ENCODE measurements at places on chromosomes 1 and 21.

- DNase-seq = peak; percentile 63
These were observed 20.2 kb downstream of the PEX14 start for GRCh38 chr1:10494754-10495474.

DNA sequence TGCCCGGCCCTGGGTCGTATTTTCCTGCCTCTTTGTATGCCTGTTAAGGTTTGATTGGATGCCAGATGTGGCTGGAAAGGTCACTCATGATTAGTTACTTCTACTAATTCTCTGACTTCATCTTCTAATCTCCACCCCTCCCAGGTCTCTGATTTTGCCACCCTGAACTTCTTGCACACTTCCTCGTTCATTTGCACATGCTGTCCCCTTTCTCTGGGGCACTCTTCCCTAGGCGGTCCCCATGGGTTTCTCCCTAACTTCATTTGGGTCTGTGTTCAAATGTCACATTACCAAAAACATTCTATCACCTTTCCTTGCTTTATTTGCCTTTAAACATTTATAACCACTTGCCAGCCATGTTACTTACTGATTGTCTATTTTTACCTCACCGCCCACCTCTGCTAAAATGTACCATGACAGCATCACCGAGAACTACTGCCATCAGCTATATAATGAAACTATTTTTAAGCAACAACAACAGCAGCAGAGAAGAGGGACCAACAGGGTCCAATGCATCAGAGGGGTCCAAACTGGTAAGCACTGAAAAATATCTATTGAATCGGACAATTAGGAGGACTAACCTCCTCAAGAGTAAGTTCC is 45.8 kb upstream of the FMOD start:
- no peak for DNase-seq

- DNase-seq = no peak
These were observed 497 bp upstream of the FUCA1 start for GRCh38 chr1:23868557-23869016.

GRCh38 chr1:92476071-92476631 is 10.6 kb downstream of the GFI1 start:
- no peak for DNase-seq

DNA sequence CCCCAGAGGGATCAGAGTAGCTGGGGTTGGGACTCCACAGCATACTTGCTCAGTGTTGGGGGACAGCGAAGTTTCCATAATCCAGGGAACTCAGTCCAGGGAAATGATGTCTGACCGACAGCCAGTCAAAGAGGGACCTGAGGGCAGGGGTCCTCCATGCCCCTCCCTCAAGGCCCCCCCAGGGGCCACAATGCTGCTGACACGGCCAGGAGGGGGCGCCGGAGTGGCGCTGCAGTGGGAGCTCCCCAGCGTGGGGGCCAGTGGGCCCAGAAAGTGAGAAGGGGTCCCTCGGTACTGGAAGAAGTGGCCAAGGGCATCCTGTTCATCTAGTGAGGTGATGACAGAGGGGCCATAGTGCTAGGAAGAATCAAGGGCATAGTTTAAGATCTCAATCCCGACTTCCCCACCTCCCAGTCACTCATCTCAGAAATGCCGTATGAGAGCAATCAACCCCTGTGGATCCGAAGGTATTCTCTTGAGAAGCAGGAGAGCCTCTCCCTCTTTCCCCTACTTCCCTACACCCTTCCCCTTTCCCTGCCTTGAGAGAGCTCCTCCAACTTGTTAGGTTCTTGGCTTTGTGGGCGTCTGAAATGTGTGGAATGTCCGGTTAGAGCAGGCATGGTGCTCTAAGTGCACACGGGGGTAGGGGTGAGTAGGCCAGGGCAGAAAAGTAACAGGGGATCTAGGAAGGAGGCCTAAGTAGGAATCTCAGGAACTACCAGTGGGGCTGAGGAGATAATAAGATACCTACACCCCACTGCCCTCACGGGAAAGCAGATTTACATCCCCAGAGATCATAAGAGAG is 4.1 kb downstream of the NUDT17 start:
- DNase-seq = peak; percentile 13

DNA sequence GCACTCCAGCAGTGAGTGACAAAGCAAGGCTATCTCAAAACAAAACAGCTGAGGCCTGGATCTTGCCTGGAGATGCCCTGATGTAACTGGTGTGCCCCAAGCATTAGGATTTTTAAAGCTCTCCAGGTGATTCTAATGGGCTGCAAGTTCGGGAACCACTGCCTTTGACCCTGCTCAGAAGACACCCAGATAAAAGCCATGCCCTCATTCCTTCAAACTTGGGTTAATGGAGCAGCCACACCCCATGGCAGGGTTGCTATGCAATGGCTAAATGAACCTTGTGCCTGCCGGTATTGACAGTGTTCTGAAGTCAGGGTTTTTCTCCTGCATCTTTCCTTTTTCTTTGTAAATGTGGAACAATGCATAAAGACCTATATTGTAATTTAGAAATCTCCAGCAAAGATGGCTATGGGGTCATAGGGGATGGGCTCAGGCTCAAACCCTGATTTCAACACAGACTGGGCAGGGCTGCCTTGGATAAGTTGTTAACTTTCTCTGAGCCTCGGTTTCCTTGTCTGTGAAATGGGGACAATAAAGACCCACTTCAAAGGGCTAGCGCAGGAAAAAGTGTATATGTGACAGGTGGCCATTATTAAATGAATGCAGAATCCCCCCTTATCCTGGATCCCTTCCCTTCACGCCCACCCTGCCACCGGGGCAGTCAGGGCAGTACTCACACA is 453 bp downstream of the TFF3 start:
- DNase-seq = no peak

- DNase-seq = no peak
These were observed 23.0 kb downstream of the S100A10 start for GRCh38 chr1:151970626-151971025.

GRCh38 chr1:106621853-106622252 is 434.6 kb upstream of the PRMT6 start:
- DNase-seq = peak; percentile 56

- peak; percentile 97 for DNase-seq
These were observed 17.1 kb downstream of the TTF2 start for GRCh38 chr1:117077267-117077666.

GRCh38 chr1:26739329-26739914 is 43.6 kb downstream of the ARID1A start:
- DNase-seq = no peak

DNA sequence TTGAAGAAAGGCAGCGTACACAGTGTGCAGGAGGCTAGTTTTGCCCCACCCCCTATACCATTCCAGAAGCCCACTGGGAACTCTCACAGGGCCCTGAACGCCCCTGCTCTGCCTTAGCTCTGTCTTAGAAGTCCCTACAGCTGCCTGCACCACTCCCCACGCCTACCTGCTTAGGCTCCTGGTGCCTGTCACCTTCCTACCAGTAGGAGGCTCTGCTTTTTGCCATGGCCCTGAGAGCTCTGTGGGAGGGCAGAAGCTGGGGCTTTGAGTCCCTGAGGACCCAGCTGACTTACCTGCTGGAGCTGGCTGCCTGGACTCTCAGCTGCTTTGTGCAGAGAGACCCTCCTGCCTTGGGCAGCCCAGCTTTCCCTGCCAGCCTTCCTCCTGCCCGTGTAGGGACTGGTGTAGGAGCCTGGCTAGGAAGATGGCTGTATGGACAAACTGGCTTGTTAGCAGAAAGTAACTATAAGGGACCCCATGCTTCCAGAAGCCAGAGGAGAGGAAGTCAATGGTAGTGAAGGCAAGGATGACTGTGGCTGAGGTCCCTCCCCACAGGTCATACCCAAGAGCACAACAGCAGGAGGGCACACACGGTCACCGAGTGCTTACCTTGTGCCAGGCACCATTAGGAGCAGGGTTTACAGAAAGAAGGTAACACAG is 9.8 kb upstream of the CELSR2 start:
- no peak for DNase-seq

DNA sequence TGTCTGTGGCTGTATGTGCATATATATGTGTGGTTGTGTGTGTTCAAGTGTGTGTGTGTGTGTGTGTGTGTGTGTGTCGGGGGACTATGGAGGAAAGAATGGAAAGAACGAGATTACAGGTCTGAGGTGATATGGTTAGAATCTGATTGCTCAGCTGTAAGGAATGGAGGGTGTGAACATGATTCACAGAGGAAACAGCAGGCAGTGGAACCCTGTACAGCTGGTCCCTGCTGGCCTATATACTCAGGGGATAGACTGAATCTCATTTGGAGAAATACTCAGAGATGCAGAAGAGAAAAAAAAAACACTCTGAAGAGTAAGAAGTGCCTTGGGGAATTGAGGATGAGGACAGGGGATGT is 180.1 kb upstream of the ESRRG start:
- peak; percentile 49 for DNase-seq

DNA sequence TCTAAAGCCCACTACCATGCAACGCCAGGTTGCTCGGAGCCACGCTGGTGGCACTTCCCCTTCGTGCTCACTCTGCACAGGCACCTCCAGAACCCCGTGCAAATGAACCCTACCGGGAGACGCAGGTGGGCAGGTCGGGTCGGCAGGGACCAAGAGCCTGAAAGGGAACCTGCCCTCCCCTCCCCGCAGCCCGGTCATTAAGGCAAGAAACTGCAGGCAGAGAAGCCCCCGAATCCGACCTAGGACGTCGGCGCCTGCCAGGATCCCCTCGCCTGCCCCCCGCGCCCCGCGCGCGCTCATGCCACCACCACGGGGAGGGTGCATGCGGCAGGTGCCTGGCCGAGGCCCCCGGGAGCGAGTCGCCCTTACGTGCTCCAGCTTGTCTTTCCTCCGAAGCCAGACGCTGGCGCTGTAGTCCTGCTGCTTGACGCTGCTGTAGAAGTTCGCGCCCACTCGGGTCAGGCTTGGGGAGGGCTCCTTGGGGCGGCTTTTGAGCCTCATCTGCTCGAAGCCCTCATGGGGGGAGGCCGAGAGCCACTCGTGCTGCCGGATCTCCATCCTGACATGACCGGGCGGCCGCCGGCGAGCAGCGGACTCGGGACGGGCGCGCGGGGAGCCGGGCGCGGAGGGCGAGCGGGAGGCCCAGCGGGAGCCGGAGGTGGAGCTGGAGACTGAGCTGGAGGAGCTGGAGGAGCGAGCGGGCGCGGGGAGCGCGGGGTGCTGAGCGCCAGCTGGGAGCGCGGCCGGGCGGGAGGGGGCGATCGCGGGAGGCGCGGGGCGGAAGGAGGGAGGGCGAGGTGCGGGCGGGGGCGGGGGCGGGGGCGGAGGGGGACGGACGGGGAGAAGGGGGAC is 552 bp downstream of the PLD5 start:
- no peak for DNase-seq

DNA sequence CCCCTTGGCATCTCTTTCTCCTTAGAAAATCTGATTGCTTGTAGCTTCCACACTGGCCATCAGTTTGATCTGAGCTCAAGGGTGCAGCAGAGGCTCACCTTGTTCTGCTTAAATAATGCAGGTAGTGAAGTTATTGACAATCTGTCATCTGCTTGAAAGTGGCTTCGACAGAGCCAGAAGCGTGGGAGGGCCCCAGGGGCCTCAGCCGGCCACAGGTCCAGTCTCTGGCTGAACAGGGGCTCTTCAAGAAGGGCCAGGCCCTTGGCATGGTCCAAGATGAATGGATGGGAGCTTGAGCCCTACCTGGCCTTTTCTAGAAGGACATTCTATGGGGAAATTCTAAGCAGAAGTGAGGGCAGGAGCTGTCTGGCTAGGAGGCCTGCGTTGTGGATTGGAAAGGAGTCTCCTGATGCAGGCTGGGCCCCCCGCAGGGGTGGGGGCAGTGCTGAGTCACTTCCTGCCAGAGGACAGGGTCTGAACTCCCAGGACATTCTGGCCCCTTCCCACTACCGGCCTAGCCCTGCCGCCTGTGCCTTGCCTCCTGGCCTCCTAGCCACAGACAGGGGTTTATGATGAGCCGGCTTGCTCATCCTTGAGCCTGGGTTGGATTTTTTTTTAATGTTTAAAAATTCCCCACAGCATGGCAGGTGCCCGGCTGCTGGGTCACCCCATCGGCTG is 162.3 kb upstream of the VAMP3 start:
- peak; percentile 81 for DNase-seq

GRCh38 chr1:43058545-43059360 is 100.1 kb upstream of the SLC2A1 start:
- peak; percentile 80 for DNase-seq

DNA sequence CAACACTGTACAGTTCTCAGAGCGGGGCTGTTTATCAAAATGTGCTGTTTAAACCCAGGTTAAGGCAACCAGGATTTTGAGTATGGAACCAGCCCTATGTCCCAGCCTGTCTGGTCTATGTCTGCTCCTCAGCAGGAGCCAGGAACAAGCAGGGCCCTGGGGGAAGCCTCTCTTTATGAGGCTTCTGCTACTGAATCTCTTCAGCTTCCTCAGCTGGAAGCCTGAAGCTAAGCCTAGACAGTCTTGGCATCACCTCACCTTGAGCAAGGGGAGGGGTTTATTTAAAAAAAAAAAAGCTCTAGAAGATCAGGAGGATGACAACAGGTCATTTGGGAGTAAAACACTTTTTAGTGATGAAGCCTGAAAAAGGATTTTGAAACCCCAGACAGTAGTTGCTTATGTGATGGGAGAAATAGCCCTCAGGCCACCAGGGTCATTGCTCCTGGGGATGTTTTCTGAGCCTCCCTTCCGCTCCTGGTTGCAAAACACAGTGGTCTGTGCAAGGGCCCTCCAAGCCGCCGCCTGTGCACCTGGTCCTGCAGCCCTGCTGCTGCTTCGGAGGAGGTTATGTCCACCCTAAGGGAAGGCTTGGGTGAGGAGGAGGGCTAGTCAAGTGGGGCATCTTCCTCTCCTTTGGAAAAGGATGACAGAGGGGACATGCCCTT is 21.8 kb upstream of the GRHL3 start:
- DNase-seq = no peak

DNA sequence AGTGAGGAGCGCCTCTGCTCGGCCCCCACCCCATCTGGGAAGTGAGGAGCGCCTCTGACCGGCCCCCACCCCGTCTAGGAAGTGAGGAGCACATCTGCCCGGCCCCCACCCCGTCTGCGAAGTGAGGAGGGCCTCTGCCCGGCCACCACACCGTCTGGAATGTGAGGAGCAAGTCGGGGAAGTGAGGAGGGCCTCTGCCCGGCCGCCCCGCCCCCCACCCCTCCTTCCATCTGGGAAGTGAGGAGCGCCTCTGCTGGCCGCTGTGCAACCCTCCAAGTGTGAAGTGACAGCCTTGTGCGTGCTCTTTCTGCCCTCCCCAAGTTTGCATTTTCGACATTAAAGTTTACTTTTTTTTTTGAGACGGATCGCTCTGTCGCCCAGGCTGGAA is 5.1 kb upstream of the ZZZ3 start:
- no peak for DNase-seq

GRCh38 chr1:15077384-15077783 is 76.2 kb upstream of the TMEM51 start:
- DNase-seq = no peak

- DNase-seq = no peak
These were observed 90.0 kb upstream of the LYPLAL1 start for GRCh38 chr1:219083631-219084030.

- no peak for DNase-seq
These were observed 39.0 kb upstream of the MAGOH start for GRCh38 chr1:53277326-53277725.

GRCh38 chr1:58923090-58923470 is 139.2 kb upstream of the JUN start:
- DNase-seq = no peak

GRCh38 chr1:169109561-169110134 is 3.2 kb downstream of the ATP1B1 start:
- DNase-seq = peak; percentile 91

DNA sequence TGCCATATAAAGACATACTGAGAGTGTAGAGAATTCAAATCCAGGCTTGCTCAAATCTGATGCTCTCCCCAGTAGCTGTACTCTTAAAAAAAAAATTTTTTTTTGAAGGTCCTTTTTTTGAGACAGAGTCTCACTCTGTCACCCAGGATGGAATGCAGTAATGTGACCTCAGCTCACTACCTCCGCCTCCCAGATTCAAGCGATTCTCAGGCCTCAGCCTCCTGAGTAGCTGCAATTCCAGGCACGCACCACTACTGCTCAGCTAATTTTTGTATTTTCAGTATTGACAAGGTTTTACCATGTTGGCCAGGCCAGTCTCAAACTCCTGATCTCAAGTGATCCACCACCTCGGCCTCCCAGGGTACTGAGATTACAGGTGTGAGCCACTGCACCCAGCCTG is 28.7 kb downstream of the STYXL2 start:
- no peak for DNase-seq

Data from RCC 7860 (cell line).